ENCODE measurements at places on chromosomes 7 and 10. TPM values are rescaled to one million over a fixed set of nuclear protein-coding genes. Genes with fewer than 3 reads are reported as not detected.

The POLD2 gene
- polyA plus RNA-seq, result 74.1 TPM

The ZNF679 gene
- polyA plus RNA-seq, result not detected

DNA sequence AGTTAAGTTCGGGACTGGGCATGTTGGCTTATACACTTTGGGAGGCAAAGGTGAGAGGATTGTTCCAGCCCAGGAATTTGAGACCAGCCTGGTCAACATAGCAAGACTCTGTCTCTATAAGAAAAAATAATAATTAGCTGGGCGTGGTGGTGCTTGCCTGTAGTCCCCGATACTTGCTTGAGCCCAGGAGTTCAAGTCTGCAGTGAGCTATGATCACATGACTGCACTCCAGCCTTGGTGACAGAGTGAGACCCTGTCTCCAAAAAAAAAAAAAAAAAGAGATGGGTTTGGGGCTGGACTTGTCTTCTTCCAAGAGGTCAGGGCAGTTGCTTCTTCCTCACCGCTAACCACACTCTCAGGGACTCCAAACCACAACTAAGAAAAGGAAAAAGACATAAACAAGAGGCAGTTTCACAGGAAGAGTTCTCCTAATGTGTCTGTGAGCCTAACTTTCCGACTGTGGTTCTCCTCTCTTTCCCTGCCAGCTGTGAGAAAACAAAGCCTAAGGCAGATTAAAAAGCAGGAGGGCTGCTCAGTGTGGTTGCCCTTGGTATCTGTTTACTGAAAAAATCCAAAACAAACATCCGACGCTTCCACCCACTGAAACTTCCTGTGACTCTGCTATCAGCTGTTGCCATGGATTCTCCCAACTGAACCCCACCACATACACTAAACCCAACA lies 2.4 kb upstream of the SERPINE1 start:
- no peaks in the 10 kb centered on the region for H3K36me3 ChIP-seq
- peaks cover 21% of the 10 kb centered on the region for H3K4me1 ChIP-seq
- H3K27ac ChIP-seq, result no peak overlapping the region

DNA sequence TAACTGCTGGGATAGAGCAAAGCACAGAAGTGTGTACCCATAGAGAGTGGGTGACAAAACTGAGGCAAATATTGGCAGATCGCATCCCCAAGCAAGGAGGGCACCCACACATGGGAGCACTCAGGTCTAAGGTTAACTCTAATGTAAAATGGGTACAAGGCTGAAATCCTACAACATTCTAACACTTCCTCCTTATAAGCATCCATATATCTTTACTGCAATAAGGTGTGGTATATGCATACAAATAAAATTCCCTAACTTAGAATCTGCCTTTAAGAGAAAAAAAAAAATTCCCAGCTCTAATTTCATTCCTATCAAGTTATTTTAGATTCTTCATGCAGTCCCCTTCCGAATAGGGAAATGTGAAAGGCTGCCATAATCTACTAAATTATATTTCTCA lies 18.7 kb downstream of the EIF3A start:
- no peaks in the 10 kb centered on the region for H3K4me1 ChIP-seq
- peaks cover 71% of the 10 kb centered on the region for H3K36me3 ChIP-seq
- DNase-seq, result no peak
- no peaks in the 10 kb centered on the region for H3K27me3 ChIP-seq

- H3K27me3 ChIP-seq, result no peaks in the 10 kb centered on the region
- H3K36me3 ChIP-seq, result peaks cover 8% of the 10 kb centered on the region
- no peak overlapping the region for H3K27ac ChIP-seq
- no peak for DNase-seq
- H3K4me3 ChIP-seq, result no peak overlapping the region
Measured at GRCh38 chr10:133396035-133396624, 2.2 kb downstream of the MTG1 start.

- no peak overlapping the region for H3K4me3 ChIP-seq
- H3K36me3 ChIP-seq, result no peaks in the 10 kb centered on the region
- no peak for DNase-seq
- no peak overlapping the region for H3K27ac ChIP-seq
Measured at GRCh38 chr10:82814635-82815034, 939.6 kb downstream of the NRG3 start.

- peaks cover 39% of the 10 kb centered on the region for H3K4me1 ChIP-seq
- H3K27me3 ChIP-seq, result no peaks in the 10 kb centered on the region
- no peak overlapping the region for H3K4me3 ChIP-seq
- H3K27ac ChIP-seq, result no peak overlapping the region
- no peaks in the 10 kb centered on the region for H3K36me3 ChIP-seq
Measured at GRCh38 chr10:102776779-102777456, 33.2 kb downstream of the WBP1L start.

Measured in CD8-positive, alpha-beta memory T cell (primary cell).